ENCODE measurements at places on chromosomes 11 and 22.

DNA sequence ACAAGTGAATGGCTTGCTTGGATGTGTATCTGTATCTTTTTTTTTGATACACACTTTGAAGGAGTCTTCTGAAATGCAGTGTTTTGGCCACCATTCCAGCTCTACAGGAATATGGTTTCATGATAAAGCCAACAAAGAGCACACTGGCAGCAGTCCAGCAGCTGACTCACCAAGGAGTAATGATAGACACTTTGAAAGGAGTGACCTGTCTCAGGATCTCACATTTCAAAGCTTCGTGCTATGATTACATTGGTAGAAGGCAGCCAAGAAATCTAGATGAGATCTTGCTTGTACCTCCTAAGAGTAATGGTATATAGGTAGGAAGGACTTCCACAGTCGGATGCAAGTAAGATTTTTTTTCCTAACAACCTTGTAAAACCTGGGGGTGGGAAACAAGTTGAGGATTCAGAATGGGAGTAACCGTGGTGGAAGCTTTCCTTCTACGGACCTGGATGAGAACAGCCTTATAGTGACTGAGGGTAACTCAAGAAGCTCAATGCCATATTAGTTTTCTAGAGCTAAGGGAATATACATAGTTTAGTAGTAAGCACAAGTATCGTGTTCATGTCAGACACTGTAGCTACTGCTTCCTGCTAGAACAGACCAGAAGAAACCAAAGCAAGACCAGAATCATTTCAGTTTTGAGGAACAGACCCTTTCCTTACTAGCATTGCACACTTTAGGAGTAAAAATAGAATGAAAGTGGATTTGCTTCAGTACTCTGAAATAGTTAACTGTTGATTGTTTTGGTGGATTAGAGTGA, 25.0 kb downstream of the MTMR3 start:
- no peak for DNase-seq

- DNase-seq = no peak
These were observed 12.1 kb upstream of the MOGAT2 start for GRCh38 chr11:75705541-75705940.

DNA sequence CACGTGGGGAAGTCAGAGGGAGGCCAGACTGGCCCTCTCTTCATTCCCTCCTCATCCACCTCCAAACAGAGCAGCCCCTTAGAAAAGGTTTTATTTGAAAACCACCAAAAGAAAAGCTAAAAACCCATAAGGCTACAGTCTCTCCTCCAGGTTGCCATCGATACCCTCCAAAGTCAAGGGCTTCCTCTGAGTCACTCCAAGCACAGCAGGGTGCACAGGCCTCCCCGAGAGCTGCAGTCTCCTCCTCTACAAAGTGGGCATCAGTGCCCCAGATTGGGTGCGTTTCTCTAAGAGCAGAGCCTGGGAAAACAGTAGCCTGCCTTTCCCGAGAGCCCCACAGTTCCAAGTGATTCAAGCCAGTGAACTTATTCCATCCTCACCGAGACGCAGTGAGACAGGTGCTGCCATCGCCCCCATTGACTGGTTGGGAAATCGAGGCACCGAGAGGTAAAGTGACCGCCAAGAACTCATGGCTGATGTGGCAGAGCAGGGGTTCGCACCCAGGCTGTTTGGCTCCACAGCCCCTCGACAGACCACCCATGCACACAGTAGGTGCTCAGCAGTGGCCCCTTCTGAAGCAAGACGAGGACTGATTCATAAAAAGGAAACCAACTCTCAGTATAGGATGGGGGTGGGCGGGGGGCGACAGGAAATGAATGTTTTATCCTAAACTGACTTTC, 91.7 kb upstream of the SHISAL1 start:
- DNase-seq = no peak

GRCh38 chr11:75718419-75719339, 1.0 kb downstream of the MOGAT2 start:
- DNase-seq = no peak

DNA sequence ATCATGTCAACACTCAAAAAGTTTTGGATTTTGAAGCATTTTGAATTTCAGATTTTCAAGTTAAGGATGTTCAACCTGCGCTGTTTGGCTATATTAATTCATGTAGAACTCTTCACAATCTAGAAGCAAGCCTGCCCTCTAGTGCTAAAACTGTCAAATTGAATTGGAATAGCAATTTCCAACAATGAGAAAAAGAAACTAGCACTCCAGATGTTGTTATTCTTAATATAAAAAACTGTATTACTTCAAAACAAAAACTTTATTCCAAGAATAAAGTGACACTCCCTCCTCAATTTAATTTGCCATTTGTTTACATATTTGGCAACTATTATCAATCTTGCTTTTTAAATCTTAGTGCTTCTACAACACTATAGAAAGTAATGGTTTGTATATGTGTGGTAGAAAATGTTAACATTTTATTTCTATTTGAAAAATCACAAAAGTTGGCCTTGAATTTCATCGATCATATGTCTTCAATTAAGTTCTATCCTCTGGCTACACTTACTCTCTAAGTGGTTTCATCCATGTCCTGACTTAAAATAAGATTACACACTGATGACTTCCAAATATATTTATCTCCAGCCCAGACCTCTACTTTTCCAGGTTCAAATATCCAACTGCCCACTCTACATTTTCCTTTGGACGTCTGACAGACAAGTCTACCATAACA, 36.6 kb downstream of the DCUN1D5 start:
- DNase-seq = no peak

DNA sequence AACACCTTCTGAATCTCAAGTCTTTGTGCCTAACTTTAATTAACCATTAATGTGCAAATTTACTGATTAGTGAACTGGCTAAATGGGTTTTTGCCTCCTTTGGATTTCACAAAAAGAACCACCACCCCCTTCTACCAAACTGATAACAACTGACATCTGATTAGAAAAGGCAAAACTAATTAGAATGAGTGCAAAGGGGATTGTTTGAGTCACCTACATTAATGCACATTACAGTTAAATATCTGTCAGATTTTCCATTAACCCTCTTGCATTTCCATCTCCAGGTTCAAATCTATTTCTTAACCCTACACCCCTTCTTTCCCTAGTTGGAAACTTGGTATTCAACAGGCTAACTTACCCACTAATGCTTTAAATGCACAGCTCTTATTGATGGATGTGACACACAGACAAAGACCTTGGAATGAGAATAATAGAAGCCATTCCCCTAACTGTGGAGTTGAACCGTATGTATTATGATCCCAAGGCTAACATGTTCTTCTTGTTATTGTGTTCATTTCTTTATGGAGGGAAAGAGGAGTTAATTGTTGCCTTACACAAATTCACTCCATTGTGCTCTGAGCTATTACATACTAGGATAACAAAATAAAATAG, 161.5 kb upstream of the MTMR2 start:
- DNase-seq = no peak

GRCh38 chr11:69848201-69848600, 29.0 kb upstream of the FGF3 start:
- no peak for DNase-seq

DNA sequence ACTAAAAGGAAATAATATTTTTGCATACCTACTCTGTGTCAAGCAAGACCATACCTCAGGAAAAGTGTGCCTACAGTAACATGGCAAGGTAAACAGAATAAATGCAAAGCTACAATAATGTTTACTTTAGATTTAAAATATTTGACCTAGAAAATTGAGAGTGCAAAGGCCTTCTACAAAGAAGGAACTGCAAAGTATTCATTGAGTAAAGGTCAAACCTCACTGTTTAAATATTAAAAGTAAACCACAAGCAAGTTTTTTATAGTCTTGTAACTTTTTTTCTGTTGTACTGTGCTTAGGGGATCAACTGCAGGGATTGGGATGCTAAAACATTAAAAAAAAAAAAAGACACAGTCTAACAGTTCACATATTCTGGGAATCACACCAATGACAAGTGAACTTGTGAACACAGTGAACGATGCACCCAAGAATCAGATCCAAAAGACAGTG, 48.8 kb downstream of the CWF19L2 start:
- DNase-seq = no peak

GRCh38 chr11:119295178-119295577, 21.8 kb downstream of the MCAM start:
- DNase-seq = no peak

GRCh38 chr11:122756417-122756816, 81.9 kb upstream of the CRTAM start:
- DNase-seq = no peak

GRCh38 chr11:112656772-112657428, 304.3 kb upstream of the NCAM1 start:
- no peak for DNase-seq

- no peak for DNase-seq
These were observed 3.4 kb downstream of the PLAAT3 start for GRCh38 chr11:63610604-63611394.

GRCh38 chr22:40665312-40665711, 14.0 kb upstream of the MCHR1 start:
- no peak for DNase-seq

- DNase-seq = no peak
These were observed 628.3 kb downstream of the BUD13 start for GRCh38 chr11:116144387-116144958.

DNA sequence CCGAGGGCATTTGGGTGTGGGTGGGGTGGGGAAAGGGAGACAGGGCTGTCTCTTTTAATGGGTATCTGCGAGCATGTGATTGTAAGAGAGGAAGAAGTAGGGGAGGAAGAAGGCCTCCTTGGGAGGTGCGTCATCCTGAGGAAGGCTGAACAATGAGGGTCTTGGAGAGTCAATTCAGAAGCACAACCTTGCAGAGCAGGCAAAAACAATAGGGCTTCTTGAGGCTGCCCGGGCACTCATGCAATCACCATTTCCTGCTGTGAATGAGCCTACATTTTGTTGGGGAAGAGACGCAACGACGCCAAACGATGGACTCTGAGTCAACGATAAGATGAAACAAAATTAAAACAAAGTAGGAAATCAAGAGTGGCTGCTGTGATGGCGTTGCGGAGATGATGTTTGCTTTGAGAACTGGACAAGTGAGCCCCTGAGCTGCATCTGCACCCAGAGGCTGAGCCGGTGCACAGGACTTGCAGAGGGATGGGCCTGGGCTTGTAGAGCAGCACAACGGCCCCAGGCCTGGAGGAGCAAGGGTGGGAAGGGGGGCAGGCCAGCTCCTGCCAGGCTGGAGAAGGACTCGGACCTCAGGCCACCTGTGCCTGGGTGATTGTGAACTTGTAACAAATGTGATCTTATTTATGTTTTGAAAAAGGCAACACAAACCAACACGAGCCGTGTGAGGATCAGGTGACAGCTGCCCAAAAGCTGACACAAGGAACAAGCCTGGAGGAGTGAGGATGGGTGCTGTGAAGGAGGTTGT, 92.3 kb upstream of the B3GAT1 start:
- DNase-seq = no peak

DNA sequence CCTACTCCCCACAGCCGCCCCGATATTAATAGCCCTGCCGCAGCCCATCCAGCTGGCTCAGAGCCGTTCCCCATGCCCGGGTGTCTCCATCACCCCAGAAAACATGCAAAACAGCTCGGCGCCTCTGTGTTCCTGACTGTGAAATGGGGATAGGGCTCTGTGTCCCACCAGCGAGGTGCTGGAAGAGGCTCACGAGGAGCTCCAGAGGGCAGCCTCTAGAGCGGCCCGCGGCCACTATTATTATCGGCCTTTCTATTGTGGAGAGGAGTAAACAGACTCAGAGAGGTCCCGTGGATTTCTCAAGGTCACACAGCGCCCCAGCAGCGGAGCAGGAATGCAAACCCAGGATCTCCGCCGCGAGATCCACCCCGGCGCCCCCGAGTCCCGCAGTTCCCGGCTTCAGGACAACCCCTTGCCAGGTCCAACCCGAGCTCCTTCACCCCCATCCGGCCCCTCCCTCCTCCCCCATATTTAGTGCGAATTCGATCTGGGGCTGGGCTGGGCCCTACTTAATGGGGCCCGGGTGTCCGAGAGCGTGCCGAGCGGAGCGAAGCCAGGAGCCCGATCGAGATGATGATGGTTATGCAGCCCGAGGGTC, at the start of gene ACTN3:
Gene ACTN3 (plus strand): TSS at position 536 of the 598 bp plus-strand sequence. CDS start 35 bp downstream, at position 571.
- DNase-seq = no peak

DNA sequence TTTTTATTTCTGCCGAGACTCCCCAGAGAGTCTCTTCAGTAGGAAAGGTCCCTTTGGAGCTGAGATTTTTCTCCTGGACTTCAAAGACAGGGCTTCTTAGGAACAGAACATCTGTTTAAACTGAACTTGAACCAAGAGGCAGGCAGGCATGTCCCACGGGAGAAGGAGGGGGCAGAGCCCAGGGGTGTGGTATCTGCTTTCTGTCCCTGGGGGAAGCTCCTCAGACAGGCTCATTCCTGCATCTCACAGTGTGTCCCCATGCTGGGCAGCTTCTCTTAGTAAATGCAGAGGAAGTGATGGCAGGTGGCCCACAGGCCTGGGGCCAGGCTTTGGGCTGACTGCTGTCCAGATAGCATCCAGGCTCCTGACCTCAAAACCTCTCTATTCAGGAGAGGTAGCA, 47.3 kb downstream of the TSPAN18 start:
- DNase-seq = no peak

DNA sequence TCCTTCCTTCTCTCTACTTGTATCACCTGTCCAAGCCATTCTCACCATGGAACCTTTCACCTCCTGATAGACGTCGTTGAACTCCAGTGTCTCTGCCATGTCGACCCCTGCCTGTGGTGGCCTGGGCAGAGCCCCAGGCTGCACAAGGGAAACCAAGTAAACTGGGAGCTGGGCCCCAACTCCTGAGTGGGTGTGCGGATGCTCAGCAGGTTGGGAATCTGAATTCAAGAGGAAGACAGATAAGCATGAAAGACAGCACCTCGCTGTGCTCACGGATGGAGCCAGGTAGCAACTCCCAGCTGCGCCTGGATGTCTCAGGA, 709 bp downstream of the SSRP1 start:
- DNase-seq = no peak

GRCh38 chr11:96481771-96482170, 92.0 kb downstream of the JRKL start:
- no peak for DNase-seq

DNA sequence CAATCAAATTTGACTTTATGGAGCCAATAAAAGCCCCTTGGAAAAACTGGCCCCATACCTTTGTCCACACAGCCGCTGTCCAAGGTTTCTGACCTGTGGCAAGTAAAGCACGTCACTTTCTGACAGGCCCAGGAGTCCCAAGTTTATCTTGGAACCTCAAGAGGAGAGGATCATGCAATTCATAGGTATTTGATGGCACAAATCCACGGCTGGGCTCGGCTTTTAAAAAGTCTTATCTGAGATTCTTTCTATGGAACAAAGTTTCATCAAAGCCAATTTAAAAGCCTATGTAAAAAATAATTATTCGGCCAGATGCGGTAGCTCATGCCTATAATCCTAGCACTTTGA, 13.6 kb downstream of the TMEM138 start:
- DNase-seq = no peak

- no peak for DNase-seq
These were observed 136.4 kb downstream of the CCDC81 start for GRCh38 chr11:86511086-86511551.

DNA sequence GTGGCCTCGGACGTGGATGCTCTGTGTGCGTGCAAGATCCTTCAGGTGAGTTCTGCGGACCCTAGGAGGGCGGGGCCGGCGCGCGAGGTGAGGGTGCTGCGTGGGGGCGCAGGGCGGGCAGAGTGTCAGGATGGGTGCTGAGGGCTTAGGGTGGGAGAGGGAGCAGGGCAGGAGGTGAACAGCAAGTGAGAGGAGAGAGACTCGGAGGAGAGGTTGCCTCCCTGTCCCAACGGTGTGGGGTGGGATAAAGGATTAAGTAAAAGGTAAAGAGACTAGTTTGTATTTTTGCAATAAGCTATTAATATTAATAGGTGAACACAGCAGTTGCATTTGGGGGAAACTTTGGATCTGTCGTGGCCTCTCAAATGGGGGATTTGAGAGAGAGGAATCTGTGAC, 451 bp downstream of the CDC45 start:
- DNase-seq = no peak
